ENCODE measurements at places on chromosomes 1 and 21.

- DNase-seq: no peak
Measured at GRCh38 chr1:229951856-229952534, 115.0 kb upstream of the GALNT2 start.

DNA sequence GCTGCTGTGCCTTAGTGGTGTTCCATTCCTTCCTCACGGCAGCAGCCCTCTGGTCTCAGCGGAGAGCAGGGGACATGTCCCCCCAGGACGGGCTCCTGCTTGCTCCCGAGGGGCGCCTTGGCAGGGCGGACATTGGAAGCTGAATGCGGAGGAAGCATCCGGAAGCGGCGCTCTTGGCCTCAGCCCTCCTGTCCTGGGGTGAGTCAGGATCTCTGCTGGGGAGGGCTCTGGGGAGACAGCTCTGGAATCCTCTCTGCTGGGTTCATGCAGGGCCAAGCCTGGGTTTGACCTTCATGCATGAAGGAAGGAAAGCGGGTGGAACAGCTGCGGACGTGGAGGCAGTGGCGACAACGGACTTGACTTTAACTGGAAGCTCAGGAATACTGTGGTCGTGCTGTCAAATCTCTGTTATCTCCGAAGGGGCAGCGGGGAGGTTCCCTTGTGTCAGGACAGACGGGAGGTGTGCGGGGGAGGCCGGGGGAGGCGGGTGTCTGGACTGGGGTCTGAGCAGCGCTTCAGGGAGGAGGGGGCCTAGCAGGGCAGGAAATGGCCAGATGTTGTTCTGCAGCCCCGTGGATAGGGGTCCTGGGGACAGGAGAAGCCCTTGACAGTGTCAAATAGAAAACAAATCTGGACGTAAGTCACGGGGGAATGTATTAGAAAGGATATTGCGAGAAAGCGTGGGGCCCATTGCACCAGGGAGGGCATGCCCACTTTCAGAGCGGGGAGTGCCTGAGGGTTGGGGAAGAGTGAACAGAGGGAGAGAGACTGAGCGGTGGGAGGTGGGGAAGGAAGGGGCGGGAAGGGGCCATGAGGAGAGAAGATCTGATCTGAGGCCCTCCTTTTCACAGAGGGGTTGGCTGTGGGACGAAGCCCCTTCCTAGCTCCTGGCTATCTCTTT, 26.6 kb downstream of the CRYAA start:
- no peak for DNase-seq

DNA sequence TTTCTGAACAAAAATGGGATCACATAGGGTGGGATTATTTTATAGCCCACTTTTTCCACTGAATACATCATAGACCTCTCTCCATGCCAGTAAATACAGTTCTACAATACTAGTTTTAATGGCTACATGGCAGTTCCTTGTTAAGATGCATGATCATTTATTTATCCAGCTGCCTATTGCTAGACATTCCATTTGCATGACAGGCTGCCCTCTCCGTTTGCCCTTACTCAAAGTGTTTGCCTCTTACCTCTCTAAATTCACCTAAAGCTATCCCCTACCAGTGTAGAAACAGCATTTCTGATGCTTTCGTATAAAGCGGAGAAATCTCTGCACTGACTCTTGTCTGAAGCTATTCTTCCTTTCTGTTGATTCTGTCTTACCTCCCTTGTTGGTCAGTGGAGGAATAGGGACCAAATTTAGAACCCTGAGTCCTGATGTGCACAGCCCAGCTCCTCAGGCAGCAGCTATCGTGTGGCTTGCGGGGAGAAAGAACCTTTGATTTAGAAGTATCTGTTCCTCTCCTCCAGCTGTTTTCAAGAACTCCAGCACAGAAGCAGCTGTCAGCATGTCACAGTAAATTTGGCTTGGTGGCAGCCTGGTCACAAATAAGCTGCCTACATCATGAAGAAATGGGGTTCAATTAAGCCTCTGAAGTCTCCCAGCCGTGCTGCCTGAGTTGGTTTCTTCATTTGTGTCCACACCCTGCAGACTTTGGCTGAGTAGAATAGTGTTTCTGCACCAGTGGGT, 337.3 kb downstream of the PRDM2 start:
- DNase-seq: no peak

DNA sequence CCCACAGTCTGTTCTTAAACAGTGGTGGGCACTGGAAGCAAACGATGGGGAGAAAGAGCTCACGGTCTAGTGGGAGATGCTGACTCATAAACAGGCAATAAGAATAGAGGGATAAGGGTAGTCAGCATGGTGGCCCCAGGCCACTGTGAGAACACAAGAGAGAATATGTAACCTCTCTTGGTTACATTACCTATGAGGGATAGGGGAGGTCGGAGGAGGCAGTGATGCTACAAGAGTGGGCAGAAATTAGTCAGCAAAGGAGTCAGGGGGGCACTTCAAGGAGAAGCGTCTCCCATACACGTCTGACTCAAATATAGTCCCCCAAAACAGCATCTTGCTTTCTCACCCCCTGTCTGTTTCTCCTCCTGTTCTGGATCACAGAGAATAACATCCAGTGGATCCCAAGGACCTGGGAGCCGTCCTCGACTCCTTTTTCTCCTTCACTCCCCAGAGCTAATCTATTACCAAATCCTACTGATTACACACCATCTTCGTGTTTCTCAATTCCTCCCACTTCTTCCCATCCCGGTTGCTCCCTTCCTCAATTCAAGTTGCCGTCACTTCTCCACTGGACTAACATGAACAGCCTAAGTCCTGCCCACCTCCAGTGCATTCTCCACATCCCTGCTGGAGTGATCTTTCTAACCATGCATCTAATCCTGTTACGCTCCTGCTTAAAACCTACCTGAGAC, 2.1 kb downstream of the SLAMF8 start:
- no peak for DNase-seq

- peak; percentile 46 for DNase-seq
Measured at GRCh38 chr1:21175670-21176581, 771 bp downstream of the EIF4G3 start.

- no peak for DNase-seq
Measured at GRCh38 chr1:162736633-162737067, 53.9 kb upstream of the HSD17B7 start.

- no peak for DNase-seq
Measured at GRCh38 chr1:33269621-33270020, 13.3 kb downstream of the ZNF362 start.

DNA sequence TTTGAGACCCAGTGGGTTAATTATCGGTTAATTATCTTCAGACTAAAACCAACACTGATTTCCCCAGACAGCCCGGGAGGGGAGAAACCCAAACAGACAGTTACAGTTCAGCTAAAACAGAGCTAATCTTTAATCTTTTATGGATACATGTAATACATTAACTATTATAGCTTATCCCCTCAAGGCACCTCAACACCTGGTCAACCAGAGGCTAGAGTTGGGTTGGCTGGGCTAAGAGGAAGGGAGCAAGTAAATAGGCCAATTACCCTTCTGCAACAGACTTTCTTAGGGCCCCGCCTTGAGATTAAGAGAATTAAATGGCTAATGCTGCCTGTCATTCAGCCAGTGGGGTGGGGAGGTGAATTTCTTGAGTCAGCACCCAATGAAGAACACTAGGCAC, 6.6 kb upstream of the MED18 start:
- no peak for DNase-seq

GRCh38 chr1:111743679-111744101, 4.5 kb upstream of the INKA2 start:
- no peak for DNase-seq

GRCh38 chr1:227685807-227686206, 49.3 kb downstream of the JMJD4 start:
- no peak for DNase-seq

- no peak for DNase-seq
Measured at GRCh38 chr21:42861311-42861847, 18.0 kb downstream of the WDR4 start.

DNA sequence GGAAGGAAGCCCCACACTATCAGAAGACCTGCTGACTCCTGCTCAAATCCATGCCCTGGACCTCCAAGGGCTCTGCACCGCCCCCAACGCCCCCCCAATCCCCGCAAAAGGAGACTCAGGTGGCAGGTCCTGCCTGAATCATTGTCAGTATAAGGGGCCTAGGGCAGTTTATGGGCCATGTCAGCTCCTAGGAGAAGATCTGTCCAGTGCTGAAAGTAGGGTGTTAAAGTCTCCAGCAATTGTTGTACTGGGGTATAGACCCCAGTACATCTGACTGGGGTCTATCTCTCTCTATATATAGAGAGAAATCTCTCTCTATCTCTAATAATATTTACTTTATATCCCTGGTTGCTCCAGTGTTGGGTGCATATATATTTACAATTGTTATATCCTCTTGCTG, 12.1 kb upstream of the OLIG2 start:
- no peak for DNase-seq

- peak; percentile 38 for DNase-seq
Measured at GRCh38 chr1:24555591-24556413, at the start of gene NCMAP. Gene NCMAP, plus strand, starts transcription at chr1:24556087. Its CDS starts 39,344 bp downstream, at chr1:24595431.

DNA sequence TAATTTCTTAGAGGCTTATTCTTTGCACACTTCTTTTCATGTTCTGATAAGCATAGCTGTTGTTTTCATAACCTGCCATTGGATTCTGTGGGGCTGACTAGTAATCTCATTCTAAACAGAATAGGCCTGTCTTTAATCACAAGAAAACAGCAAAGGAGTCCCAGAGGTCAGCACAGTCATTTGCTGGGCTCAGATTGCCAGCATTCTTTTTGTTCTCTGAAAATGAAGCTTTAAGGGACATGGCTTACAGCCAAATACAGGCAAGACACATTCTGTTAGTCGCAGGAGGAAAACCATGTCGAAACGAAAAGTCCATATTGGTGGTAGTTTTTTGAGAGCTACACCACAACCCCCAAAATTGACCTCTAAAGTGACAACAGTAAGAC, 75.0 kb downstream of the MRPS6 start:
- no peak for DNase-seq

GRCh38 chr1:198232378-198232777, 75.6 kb downstream of the NEK7 start:
- no peak for DNase-seq

DNA sequence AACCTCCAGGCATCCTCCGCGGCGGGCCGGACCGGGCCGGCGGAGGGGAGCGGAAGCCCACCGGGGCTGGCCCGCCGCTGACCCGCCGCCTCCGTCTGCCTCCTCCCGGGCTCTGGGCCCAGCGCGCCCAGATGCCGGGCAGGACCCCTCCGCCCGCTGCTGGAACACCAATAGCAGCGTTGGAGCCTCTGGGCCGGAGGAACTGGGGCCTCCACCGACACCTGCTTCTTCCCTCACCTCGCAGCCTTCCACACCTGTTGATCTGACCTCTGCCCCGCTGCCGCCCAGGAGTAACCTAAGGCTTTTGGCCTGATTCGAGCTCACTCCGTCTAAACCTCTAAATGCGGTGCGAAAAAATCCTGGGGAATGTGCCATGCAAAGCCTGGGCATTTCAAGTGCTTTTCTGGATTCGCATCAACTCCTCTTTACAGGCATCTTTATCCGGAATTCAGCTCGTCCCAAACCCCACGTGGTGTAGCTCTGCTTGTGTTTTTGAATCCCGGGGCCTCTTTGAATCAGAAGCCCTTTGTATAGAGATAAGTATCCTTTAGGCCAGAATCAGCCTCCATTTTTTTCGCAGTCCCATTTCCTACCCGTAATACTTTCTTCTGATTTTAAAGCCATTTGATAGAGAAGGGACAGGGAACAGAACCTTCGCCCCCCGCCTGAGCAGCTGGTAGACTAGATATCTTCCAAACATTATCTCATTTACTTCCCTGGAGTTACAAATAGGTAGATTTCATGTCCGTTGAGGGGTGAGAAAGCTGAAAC, 680 bp upstream of the CNN3 start:
- no peak for DNase-seq

GRCh38 chr21:38289705-38290485, 33.1 kb downstream of the KCNJ15 start:
- DNase-seq: no peak

DNA sequence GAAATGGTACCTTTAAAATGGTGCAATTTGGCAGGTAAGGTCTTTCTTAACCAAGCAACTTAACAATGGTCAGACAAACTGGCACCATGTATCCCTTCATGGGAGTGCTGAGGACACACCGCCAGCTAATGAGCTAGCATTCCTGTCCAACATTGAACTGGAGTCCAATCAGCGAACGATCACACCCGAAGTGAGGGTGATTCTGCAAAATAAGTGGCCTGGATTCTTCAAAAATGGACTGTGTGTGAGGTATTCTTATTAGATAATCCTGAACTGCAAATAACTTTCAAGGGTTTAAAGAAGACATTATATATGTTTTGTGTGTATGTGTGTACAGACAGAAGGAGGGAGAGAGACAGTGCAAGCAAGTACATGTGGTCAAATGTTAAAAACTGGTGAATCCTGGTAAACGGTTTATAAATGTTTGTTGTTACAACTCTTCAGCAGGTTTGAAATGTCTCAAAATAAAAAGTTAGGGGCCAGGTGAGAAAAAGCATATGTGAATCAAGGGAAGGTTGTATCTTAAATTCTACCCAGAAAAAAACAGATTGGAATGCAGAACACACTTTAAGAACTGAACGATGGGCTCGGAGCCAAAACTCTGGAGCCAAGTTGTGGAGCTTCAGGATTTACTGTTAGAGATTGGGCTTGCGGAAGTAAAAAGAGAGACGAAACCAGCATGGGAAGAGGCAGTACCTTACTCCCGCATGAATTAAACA, 20.9 kb downstream of the GADD45A start:
- DNase-seq: no peak

GRCh38 chr1:161267321-161267720, 8.8 kb downstream of the PCP4L1 start:
- no peak for DNase-seq

- no peak for DNase-seq
Measured at GRCh38 chr1:60998786-60999185, 83.6 kb upstream of the NFIA start.

DNA sequence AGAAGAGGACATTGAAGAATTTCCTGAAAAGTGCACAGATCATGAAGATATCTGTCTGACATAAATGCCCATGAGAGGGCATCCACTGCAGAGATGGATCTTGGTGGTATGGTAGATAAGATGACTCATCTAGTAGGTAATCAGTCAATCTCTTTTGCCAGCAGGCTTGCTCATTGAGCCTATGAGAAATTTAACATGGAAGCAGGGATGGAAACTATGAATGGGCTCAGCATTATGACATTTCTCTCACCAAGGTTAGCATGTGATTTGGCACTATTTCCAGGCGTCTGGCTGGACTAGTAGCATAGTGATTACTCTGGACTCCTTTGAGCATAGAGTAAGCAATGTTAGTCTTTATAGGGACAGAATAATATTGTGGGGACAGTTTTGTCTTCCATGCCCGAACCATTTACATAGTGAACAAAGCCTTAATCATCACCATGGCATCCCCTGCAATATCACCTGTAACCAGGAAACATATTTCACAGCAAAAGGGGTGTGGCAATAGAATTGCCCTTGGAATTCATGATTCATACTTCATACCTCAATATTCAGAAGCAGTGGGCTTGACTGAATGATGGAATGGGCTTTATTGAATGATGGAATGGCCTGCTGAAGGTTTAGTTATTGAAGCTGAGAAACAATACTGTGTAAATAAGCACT, 7.3 kb downstream of the OR2C3 start:
- no peak for DNase-seq
